ENCODE measurements at places on chromosomes 16 and 17. TPM values are rescaled to one million over a fixed set of nuclear protein-coding genes. Genes with fewer than 3 reads are reported as not detected.

GRCh38 chr17:1289695-1290094 lies 10.2 kb downstream of the TRARG1 start:
- no peak for DNase-seq
- no peaks in the 10 kb centered on the region for H3K4me1 ChIP-seq
- H3K27me3 ChIP-seq: no peaks in the 10 kb centered on the region
- H3K4me3 ChIP-seq: no peak overlapping the region
- H3K27ac ChIP-seq: no peak overlapping the region

NPIPB4 gene
- total RNA-seq: 58.8 TPM

ZP2 gene
- total RNA-seq: not detected

DNA sequence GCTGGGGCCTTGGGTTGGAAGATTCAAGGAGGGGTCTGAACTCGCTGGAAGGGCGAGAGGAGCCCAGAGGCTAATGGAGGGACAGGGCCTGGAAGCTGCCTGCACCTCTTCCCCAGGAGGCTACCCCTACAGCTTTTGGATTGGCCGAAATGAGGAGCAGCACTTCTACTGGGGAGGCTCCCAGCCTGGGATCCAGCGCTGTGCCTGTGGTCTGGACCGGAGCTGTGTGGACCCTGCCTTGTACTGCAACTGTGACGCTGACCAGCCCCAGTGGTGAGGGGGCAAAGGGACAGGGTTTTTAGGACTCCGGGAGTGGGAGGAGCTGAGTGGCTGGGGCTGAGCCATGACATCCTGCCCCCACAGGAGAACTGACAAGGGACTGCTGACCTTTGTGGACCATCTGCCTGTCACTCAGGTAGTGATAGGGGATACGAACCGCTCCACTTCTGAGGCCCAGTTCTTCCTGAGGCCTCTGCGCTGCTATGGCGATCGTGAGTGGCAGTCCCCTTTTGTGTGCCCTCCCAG lies 8.8 kb downstream of the CNTNAP1 start:
- no peak overlapping the region for H3K27ac ChIP-seq
- H3K4me3 ChIP-seq: no peak overlapping the region
- H3K27me3 ChIP-seq: no peaks in the 10 kb centered on the region
- no peaks in the 10 kb centered on the region for H3K4me1 ChIP-seq
- no peaks in the 10 kb centered on the region for H3K36me3 ChIP-seq

KRTAP2-2 gene
- not detected for total RNA-seq

DNA sequence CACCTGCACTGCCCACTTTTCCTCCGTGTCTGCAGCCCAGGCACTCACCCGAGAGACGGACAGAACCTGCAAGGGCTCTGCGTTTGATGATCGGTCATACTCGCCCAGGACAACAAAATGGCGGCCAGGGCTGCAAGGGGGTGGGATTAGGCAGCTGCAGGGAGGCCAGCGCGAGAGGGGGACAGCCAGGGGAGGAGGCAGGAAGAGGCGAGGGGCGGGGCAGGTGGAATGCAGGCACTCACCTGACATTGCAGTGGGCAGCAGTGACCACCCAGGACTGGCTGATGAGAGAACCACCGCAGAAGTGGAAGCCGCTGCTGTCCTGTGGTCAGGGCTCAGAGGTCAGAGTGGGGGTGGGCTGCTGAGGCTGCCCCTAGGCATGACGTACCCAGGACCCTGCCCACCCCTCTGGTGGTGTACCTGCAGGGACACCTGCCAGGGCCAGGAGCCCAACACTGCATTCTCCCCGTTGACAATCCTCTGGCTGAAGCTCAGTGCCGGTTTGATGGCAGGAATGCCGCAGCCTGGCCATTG lies 917 bp downstream of the CTRL start:
- H3K4me1 ChIP-seq: peaks cover 7% of the 10 kb centered on the region
- H3K36me3 ChIP-seq: no peaks in the 10 kb centered on the region
- H3K27me3 ChIP-seq: no peaks in the 10 kb centered on the region
- no peak overlapping the region for H3K4me3 ChIP-seq
- H3K27ac ChIP-seq: peak overlapping the region; percentile 40

DNASE1L2 gene
- total RNA-seq: 0.81 TPM

Data from ovary (tissue), 10 donors.